ENCODE measurements at places on chromosomes 11 and 22. TPM values are rescaled to one million over a fixed set of nuclear protein-coding genes. Genes with fewer than 3 reads are reported as not detected.

The H19 gene
- total RNA-seq = 76.5 TPM

The SCGB1D2 gene
- total RNA-seq = not detected

The CST6 gene
- total RNA-seq = 37.3 TPM

The CASP1 gene
- 73.5 TPM for total RNA-seq

The LAYN gene
- total RNA-seq = 46.6 TPM

The NAV2 gene
- 45.1 TPM for total RNA-seq

The SCN2B gene
- not detected for total RNA-seq

The NELL1 gene
- not detected for total RNA-seq

GRCh38 chr22:46513908-46514550 lies 23.4 kb downstream of the CELSR1 start:
- no peak for DNase-seq

- no peak for DNase-seq
Observed at GRCh38 chr11:79026803-79027445, 413.9 kb downstream of the TENM4 start.

DNA sequence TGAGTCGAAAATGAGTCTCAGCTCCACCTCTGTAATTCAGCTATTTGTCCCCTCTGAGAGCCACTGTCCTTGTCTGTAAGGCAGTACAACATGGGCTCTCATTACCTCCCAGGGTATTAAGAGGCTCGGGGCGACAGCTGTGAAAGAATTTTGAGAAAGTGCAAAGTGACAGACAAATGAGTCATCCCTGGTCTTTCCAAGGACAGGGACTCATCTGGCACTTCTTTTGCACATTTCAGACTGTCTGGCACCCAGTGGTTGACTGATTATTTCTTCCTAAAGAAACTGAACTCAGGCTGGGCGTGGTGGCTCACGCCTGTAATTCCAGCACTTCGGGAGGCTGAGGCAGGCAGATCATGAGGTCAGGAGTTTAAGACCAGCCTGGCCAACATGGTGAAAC lies 62.1 kb upstream of the ARFGAP3 start:
- no peak for DNase-seq

- DNase-seq = no peak
Observed at GRCh38 chr11:45817191-45817590, 12.2 kb downstream of the SLC35C1 start.

GRCh38 chr22:31635638-31636306 lies 26.2 kb downstream of the PISD start:
- DNase-seq = no peak

DNA sequence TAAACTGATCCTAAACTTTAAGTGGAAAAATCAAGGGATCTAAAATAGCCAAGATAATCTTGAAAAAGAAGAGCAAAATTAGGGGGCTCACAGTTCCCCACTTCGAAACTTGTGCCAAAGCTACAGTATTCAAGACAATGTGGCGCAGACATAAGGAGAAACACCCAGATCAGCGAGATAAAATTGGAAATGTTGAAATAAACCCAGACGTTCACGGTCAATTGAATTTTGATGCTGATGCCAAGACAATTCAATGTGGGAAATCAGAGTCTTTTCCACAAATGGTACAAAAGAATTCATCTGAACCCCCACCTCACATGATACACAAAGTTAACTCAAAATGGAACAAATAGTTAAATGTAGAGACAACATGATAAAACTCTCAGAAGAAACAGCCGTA lies 601.6 kb downstream of the BRD1 start:
- no peak for DNase-seq

DNA sequence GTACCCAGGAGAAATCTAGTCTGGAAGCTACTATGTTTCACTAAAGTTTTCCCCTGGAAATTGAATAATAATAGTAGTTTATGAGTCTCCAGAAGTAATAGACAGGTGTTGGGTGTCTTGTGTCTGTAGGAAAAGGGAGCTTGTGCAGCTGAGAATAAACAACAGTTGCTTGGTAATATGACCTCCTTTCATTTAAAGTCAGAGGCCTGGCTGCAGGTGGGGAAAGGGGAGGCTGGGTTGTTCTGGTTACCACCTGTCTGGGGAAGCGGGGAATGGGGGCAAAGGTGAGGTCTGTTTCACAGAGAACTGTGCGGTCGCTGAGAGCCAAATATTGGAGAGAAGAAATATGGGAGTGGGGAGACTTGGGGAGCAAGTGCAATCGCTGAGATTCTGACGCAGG lies 3.3 kb upstream of the GRAMD1B start:
- no peak for DNase-seq

DNA sequence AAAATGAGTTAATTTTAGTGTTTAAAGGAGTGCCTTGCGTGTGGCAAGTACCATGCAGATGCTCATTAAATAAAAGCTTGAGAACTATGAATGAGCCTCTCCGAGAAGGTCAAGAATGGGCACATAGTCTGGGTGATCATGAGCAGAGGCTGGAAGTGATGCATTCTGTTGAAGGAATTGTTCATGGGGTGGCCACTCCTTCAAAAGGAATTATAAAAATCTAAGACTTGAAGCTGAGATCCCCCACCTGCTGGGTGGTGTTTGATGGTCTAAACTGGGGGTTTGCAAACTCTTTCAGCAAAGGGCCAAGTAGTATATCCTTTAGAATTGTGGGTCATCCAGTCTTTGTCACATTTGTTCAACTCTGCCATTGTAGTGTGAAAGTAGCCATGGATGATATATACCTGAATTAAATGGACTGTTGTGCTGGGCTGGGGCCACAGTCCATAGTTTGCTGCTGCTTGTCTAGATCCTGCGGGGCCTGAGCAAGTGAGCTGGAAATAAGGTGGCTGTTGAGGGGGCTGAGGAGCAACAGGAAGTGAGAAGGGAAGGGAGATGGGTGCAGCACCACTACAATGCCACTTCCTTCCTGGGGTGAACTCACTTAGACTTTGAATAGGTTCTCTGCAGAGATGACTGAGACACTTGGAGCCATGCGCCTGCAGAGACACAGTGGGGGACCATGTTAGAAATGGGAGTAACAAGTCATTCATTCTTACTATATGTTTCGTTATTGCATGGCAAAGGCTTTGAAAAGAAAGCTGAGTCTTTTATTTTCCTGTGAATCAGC lies 179.0 kb downstream of the SNX19 start:
- DNase-seq = no peak

- no peak for DNase-seq
Observed at GRCh38 chr11:108803776-108804175, 138.9 kb downstream of the DDX10 start.

GRCh38 chr11:46918083-46918787 lies at the start of gene LRP4:
Gene LRP4 (minus strand): TSS chr11:46918550. CDS start chr11:46918379, 171 bp downstream.
- peak; percentile 92 for DNase-seq

DNA sequence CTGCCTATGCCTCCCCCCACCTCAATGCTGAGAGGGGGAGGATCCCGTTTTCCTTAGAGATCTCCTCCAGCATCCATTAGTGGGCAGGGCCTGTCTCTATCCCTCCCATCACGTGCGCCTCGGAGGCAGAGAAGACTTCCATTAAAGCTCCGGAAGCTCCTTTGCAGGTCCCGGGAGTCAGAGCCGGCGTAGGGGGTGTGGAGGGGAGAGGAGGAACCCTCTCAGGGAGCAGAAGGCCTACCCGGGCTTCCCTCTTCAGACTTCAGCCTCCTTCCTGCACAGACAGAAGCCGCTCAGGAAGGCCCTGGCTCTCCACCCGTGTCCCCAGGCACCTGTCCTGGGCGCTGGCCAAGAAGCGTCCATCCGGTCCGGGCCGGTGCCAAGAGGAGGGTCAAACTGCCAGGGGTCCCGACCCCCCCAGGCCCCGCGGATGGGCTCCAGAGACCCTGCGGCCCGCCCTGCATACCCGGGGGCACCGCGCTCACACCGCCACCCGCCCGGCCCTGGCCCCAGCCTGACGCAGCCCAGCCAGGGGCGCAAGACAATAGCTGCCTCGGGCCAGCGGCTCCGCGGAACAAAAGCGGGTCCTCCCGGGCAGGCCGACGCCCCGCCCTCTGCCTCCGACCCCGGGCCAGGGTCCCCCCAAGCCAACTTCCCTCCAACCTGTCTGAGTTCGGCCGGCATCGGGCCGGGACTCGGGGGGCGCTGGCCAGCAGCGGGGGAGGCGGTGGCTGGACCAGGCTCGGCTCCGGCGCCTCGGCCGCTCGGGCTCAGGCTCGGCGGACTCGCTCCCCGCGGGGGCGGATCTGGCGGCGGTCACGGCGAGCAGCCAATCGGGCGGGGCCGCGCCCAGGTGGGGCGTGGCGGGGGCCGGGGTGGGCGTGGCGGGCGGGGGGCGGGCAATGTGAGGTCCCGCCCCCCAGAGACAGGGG lies 29.9 kb downstream of the ARVCF start:
- peak; percentile 83 for DNase-seq

DNA sequence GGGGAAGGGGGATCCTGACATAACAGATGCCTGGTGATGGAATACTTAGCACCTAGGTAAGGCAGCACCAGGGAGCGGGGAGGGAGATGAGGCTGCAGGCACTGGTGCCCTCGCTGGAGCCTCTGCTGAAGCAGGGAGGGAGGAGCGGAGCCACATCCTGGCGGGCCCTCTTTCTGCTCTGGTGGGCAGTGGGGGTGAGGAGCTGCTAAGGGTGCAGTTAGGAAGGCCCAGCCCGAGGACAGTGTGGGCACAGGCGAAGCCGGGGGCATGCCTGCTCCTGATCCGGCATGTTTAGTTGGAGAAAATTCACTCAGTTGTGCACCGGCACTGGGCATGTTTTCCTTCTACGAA lies 83.9 kb downstream of the MED15 start:
- no peak for DNase-seq

- DNase-seq = peak; percentile 74
Observed at GRCh38 chr11:12125609-12126149, 15.3 kb downstream of the MICAL2 start.

DNA sequence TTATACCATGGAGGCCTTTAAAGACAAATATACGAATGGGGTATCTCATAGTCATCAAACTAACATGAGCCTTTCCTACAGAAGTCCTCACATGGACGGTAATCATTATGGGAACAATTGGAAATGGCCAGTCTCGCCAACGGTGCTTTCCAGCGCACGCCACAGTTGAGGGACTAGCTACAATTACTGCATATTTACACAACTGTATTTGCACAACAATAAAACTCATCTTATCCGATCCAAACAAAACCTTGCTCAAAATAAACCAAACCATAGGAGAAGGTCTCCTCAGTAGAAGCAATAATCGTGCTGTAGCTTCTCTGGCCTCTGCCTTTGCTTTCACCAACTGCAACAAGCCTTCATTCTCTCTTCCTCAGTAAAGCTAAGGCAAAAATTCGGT lies 5.9 kb downstream of the CADM1 start:
- no peak for DNase-seq

DNA sequence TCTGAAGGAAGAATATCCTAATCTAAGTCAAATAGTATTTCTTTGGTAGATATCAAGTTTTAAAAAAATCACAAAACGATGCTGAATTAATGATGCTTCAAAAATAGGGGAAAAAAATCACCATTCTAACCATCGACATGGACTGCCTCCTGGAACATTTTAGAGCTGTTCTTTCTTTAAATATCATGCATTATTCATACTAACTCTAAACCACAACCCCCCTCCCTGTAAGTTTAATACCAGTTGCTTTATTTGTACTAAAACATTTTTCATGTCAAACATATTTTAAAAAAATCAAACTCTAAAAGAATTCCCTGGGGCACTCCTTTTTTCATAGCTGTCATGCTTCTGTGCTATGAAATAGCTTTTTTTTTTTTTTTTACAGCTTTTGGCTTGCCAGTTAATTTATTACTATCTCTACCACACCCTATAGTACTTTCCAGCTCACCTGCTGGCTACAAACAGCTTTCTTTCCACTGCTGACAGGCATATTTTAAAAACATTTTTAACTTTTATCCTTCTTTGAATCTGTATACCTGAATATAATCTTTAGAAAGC lies 256.9 kb downstream of the SOX6 start:
- DNase-seq = no peak

- no peak for DNase-seq
Observed at GRCh38 chr22:44050766-44051355, 26.8 kb downstream of the PARVB start.

DNA sequence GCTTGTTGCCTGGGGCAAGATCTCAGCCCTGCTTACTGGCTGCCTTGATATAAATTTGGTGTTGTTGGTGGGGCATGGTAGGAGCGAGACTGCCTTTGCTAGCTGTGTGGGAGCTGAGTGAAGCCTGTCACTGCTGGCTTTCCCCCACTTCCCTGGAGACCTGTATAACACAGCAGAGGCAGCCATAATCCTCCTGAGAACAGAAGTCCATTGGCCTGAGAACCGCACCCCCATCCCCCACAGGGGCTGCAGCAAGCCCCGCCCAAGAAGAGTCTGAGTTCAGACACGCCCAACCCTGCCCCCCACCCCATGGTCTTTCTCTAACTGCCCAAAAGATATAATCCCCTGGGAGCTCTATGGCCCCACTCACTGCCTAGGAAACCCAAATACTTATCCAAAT lies 39.2 kb upstream of the ARHGAP42 start:
- peak; percentile 11 for DNase-seq

DNA sequence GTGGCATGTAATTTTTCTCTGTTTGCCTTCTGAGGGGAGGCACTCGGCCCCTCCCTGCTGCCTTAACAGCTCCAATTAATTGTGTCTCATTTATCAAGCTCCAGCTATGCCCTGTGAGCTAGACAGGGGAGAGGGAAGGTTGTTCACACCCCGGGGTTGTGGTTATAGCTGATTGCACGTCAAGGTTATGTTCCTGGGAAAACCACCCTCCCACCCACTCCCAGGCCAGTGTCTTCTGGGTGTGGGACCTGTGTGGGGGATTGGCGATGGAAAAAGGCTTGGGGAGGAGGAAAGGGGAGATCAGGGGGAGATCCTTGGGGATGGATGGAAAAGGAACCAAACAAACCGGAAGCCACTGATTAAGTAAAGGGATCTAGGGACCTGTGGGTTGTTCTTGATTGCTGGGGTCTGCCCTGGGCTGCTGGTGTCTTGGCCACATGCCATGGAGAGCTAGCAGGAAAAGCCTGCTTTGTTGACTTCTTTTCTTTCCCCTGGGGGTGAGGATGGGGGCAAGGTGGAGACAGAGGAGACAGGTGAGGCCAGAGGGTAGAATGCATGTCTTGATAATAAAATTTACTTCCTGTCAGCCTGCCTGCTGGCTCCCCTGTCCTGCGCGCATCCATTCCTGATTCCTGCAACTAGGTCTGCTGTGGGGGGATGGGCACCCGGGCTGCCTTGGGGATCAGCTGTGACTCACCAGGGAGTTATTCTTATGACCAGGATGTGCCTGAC lies 13.5 kb upstream of the SORL1-AS1 start:
- peak; percentile 93 for DNase-seq

GRCh38 chr11:8225589-8226036 lies 38.1 kb downstream of the LMO1 start:
- peak; percentile 67 for DNase-seq

GRCh38 chr22:49993649-49994360 lies 18.8 kb downstream of the IL17REL start:
- DNase-seq = no peak
